ENCODE measurements at places on chromosomes 5 and 9.

GRCh38 chr5:170636206-170636605, 132.4 kb downstream of the KCNIP1 start:
- DNase-seq: no peak

DNA sequence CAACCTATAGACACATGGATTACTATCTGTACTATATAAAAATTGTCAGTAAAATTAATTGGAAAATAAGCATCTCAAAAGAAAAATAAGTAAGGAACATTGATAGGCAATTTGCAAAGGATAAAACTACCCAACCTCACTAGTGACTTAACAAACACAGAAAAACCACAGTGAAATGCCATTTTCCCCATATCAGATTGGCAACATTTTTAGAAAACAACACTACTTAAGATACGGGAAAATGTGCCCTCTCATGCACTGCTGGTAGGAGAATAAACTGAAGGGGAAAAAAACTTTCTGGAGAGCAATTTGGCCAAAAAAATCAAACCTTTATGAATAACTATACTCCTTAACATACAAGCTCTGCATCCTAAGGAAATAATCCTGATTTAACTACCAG, 254.0 kb downstream of the DEPDC1B start:
- no peak for DNase-seq

DNA sequence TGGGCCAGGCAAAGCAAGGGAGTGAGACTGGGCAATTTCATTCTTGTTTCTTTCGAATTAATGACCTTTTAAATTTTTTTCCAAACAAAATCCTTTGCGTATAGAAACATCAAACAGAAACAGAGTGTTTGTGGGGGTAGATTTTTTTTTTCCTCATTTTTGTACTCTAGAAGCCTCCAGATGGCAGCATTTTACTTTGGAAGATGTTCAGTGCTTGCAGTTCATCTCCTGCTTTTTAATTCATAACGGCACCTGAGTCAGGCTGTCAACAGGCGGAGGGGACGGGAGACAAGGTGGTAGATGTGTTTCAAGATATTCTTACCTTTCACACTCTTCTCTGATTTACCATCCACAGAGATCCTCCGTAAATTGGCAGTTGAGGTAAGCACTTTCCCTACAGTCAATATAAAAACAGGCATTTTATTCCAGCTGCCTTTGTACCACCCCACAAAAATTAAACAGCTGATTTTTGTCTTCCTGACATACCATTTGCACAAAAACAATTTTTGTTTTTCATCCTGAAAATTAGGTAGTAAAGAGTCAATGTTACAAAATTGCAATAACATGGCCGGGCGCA, 99.5 kb upstream of the FBXL17 start:
- DNase-seq: no peak

GRCh38 chr5:42952578-42952974, 87.5 kb downstream of the ANXA2R start:
- no peak for DNase-seq

DNA sequence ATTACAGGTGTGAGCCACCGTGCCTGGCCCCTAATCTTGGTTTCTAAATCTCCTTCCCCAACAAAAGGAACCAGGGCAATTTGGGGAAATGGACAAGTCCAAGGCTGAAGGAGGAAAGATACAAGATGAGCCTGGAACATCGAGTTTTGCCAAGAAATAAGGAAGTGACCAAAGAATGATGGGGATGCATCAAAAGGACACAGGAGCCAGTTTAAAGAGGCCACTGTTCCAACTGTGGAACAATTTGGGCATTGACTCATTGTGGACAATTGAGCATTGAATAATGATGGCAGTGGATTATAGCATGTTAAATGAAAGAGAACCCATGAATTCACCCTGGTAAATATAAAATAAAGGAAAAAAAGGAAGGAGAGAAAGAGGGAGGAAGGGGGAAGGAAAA, 47.5 kb downstream of the DUSP1 start:
- DNase-seq: no peak

GRCh38 chr5:105670596-105670995, 2000.1 kb downstream of the EFNA5 start:
- DNase-seq: no peak

DNA sequence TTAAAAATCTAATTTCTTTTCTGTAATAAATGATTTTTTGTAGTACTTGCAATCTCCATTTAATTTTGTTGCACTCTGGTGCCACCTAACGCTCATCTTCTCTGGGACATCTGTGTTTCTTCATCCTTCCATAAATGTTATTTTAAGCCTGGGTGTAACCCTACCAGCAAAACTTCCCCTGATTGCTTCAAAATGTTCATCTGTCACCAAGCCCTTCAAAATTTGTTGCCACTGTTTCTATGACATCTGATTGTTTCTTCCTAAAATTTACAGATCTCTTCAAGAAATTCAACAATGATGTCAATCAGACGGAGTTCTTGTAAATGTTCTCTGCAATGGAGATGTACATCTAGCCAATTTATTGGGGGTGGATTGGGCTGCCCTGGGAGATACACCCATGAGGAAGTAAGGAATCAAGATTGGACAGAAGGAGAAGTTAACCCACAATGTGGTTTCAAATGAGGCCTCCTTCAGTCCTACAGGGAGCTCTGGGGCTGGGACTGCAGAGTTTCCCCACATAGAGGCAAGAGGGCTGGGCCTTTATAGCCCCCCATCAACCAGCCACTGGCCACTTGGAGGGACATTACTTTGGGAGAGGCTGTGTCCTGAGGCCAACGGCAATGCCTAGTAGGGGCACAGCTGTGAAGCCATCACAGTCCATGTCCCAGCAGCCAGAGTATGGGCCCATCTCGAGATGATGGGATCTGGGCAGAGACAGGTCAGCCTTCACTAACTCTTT, 23.3 kb downstream of the MCTP1 start:
- no peak for DNase-seq

DNA sequence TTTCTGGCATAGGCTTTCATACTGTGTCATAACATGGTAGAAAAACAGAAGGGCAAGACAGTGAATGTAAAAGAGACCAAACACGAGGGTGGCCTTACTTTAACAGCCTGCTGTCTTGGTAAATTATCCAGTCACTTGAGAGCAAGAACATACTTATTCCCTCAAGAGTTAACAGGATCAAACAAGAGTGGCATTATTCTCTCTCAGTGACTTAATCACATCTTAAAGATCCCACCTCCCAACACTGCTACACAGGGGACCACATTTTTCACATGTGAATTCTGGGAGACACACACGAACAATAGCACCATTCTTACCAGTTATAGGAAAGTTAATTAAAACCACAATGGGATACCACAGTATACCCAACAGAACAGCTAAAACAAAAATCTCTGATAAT, 898.0 kb upstream of the C9orf72 start:
- DNase-seq: no peak

- DNase-seq: no peak
Measured at GRCh38 chr5:19626211-19626610, 361.8 kb downstream of the CDH18 start.

GRCh38 chr5:67873935-67874334, 341.6 kb upstream of the PIK3R1 start:
- no peak for DNase-seq

DNA sequence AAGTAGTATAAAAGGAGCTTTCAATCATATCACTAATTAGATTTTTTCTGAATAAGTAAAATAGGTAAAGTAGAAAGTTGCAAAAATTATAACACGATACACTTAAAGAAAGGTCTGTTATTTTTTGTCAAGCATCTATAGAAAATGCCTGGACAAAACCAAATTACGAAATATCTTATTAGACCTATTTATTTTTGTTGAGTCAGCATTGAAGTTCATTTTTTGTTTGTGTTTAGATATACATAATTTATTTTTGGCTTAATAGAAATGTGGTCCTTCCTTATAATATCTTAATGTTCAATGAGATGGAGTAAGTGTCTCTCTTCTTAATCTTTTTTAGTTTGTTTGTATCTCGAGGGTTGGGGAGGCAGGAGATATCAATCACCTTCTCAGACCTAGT, 214.8 kb upstream of the GRIA1 start:
- no peak for DNase-seq

- DNase-seq: no peak
Measured at GRCh38 chr5:122153230-122153629, 23.9 kb downstream of the ZNF474 start.

- no peak for DNase-seq
Measured at GRCh38 chr9:3908731-3909130, 382.9 kb upstream of the RFX3 start.

DNA sequence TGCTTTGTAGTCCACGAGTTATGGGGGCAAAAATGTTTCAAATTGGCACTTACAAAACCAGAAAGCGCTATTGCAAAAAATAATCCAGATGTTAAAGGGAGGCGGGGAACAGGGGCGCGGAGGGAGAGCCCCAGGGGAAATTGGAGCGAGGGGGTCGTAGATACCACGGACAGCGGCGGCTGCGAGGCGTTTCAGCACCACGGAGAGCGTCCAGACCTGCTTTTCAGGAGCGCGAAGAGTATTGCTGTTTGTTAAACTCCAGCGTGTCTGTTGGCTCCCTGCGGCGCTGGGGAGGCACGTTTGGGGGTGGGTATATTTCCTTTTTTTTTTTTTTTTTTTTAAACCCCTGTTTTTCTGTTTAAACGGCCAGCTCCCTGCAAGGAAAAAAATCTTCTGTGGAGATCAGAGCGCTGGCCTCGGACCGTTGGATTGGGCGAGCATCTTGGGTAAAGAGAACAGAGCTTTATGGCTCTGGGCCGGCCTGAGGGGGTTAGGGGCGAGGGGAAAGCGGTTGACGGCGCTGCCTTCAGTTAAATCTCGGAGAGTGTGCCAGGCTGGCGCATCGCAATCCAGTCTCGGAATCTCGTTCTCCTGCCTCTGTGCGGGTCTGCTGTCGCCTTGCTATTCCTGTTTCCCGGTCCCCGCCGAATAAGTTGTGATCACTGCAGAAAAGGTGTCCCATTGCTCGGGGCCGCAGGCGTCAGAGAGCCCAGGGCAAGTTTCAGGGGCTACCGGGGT, at the start of gene GLRA1:
Gene GLRA1 (minus strand): TSS at position 288 of the 738 bp plus-strand sequence. CDS start 302 bp downstream, outside the sequence.
- peak; percentile 3 for DNase-seq

DNA sequence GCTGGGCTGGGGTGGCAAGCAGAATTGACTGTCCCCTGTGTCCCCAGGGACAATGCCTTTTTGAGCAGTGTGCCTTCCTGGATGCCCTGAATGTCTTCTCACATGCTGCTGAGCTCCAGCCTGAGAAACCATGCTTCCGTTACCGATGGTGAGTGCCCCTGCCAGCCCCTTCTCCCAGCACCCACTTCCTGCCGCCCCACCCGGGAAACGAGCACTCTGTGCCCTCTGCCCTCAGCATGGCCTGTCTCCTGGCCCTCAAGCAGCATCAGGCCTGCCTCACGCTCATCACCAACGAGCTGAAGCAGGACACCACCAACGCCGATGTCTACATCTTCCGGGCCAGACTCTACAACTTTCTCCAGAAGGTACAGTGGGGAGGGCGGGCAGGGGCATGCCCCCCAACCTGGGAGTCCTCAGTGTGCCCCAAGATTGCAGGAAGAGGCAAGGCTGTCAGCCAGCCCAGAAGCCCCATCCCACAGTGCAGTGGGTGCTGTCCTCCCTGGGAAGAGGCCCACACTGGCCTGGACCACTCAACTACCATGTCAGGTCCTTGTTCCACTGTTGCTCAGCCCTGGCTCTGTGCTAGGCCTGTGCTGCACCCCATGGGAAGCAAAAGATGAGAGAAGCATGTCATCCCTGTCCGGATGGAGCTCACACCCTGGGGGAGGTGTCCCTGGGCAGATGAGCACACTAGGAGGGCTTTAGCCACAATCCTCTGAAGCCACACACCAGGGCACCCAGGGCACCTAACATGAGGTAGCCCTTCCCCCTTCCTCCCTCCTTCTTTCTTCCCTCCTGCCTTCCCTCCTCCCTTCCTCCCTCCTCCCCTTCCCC, 4.4 kb downstream of the TTC16 start:
- no peak for DNase-seq

GRCh38 chr5:119404033-119404432, 48.2 kb downstream of the TNFAIP8 start:
- DNase-seq: no peak

- DNase-seq: no peak
Measured at GRCh38 chr9:34991607-34992375, 2.2 kb downstream of the DNAJB5 start.

DNA sequence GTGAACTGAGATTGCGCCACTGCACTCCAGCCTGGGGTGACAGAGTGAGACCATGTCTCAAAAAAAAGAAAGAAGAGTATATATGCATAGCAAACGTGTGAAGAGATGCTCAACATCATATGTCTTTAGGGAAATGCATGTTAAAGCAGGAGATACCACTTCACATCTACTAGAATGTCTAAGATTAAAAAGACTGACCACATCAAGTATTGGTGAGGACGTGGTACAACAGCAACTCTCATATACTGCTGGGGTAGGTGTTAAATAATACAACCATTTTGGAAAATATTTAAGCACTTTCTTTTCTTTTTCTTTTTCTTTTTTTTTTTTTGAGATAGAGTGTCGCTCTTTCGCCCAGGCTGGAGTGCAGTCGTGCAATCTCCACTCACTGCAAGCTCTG, 1.6 kb upstream of the TBC1D13 start:
- no peak for DNase-seq

DNA sequence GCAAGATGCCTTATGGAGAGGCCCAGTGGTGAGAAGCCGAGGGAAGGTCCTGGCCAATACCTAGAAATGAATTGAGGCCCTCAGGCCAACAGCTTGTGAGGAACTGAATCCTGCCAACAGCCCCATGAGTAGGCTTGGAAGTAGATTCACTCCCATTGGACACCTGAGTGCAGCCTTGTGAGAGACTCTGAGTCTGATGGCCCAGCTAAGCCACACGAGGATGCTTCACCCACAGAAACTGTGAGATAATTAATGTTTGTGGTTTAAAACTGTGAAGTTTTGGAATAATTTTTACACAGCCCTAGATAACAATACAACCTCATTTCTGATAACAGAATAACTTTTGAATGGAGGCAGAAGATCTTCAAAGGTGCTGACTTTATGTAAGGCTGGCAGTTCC, 65.9 kb upstream of the DAP start:
- DNase-seq: no peak

DNA sequence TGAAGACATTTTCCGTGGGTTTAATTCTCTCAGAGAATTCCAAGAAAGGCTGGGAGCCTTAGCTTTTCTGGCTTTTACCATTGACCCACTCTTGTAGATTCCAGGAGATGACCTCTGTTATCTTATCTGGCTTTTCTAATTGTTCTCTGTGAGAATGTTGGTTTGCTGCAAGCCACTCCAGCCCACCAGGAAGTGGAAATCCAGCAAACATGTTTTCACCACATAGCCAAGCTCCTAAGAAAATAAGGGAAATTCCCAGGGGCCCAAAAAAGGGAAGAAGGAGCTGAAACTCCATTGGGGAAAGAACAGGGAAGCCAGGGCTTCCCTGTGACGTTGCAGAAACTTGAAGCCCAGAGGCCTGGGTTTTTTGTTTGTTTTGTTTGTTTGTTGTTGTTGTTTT, 19.7 kb downstream of the GPR107 start:
- no peak for DNase-seq

GRCh38 chr9:86749894-86750255, 197.4 kb downstream of the GAS1 start:
- DNase-seq: no peak
